ENCODE measurements at places on chromosomes 1 and 21. TPM values are rescaled to one million over a fixed set of nuclear protein-coding genes. Genes with fewer than 3 reads are reported as not detected.

FNDC5 gene
- 23.6 TPM for total RNA-seq

PROK1 gene
- total RNA-seq: 9.5 TPM

IQGAP3 gene
- 1.0 TPM for total RNA-seq

DNA sequence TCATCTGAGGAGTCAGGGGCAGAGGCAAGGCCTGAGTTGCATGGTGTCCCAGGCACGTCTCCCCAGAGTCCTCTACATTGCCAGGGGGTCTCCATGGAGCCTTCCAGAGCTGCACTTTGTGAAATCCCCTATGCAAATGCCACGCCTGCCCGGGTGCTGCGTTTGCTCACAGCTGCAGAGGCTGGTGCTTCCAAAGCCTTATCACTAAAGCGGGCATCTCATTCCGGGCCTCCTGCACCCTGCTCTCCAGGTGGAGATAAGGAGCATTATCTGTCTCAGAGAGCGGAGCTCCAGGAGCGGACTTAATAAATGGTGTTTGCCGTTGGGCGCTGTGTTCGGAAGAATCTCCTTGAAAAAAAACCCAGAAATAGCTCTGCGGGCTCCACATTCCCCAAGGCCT is 25.9 kb upstream of the ACTL8 start:
- no peak for DNase-seq

GRCh38 chr1:244204004-244204403 is 152.9 kb downstream of the ZBTB18 start:
- no peak for DNase-seq

DNA sequence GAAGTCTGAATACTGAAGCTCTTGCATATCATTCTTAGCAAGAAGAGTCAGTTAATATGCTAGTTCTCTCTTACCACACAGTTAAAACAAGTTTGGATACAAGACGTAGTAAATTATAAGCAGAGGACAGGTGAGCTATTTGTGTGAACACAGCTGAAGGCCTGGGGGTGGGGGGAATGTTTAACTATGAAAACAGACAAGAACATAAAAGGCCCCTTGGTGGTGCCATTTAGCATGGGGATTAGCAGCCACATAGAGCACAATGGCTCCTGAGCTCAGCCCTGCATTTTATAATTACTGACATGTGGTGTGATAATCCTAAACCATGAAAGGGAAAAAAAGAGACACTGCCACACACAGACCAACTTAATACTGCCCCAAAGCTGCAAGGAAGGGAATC is 94.8 kb downstream of the TGFBR3 start:
- DNase-seq: no peak
